Stromal cell of bone marrow (primary cell): ENCODE measurements at places on chromosomes 3 and 15.

- no peak for DNase-seq
These were observed 80.1 kb upstream of the TSC22D2 start for GRCh38 chr3:150327678-150328653.

- no peak for DNase-seq
These were observed 403.6 kb upstream of the CDIN1 start for GRCh38 chr15:36175741-36176291.

DNA sequence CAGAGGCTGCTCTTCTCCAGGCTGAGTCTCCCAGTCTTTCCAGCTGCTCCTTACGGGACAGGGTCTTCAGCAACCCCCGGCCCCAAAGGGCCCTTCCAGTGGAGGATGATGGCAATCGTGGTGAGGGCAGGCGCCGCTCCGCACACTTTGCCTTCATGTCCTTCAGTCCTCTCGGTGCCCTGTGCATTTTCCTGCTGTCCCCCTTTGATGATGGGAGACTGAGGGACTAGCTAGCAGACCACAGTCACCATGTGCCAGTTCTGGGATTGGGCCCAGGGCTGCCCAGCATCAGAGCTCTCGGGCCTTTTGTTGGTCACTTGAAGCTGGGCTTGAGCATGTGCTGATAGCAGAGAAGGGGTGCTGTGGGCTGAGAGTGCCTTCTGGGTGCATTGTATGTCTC lies 8.8 kb upstream of the TXNRD3 start:
- DNase-seq = no peak

DNA sequence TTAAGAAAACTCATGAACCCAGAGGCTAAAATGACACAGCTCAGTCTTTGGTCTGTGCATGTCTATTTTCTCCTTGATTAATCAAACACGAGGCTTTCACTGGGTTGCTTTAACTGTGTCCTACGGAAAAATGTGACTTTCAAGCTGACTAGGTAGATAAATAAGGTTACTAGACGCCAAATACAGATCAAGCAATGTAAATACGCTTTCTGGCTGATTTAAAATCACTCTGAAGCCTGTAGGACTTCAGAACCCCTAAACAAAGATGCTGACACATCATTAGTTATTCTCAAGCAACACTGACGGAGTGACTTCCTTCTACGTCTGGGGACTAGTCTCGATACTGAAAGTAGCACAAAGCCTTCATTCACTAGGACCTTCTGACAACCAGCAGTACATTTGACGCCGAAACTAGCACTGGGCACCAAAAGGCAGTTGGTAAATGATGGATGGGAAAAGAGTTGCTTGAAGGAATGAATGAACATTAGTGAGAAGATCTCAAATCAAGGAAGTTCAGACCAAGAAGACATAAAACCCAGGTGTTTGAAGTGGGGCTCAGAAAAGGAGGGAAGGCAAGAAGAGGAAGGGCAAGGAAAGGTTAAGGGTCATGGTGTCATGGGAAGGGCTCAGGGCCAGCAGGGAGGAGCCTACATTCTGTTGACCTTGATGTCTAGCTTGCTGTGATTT lies 67.1 kb upstream of the CDV3 start:
- DNase-seq = no peak

DNA sequence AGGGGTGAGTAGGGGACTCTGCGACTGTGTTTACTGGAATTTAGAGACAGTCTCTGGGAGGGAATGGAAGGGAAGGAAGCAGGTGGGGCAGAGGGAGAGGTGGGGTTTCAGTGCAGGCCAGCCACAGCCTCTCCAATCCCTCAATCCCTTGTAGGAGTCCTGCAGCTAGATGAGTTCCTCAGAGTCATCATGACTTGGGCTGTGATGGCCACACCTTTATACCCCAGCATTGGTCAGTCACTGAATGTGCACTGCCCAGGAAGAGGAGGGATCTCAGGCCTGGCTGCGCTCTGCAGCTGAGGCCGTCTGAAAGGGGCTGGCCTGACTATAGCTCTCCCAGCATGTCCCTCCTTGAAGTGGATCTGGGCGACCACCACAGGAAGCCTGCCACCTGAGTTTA lies 67.3 kb upstream of the GLCE start:
- no peak for DNase-seq

GRCh38 chr3:69510481-69511030 lies 124.7 kb upstream of the FRMD4B start:
- DNase-seq = no peak

- no peak for DNase-seq
These were observed 3.5 kb downstream of the SIDT1 start for GRCh38 chr3:113535898-113536297.

DNA sequence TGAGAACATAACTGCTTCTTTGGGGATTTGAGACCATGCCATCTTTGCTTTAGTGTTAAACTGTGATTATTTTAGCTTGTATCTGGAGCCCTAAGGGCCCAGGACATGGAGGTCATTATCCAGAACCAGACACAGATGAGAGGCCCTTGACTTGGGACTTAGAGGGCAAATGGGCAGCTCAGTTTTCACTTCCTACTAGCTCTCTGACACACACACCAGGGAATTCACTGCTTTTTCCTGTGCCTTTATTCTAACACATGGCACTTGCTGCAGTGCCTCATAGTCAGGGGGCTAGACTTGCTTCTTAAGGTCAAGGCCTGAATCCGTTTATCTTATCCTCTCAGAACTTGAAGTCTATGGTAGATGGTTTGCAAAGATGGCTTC lies 33.3 kb downstream of the AMOTL2 start:
- DNase-seq = no peak

GRCh38 chr3:14377838-14378169 lies 24.6 kb upstream of the SLC6A6 start:
- DNase-seq = no peak

- no peak for DNase-seq
These were observed 52.4 kb downstream of the ILDR1 start for GRCh38 chr3:121969631-121970030.

DNA sequence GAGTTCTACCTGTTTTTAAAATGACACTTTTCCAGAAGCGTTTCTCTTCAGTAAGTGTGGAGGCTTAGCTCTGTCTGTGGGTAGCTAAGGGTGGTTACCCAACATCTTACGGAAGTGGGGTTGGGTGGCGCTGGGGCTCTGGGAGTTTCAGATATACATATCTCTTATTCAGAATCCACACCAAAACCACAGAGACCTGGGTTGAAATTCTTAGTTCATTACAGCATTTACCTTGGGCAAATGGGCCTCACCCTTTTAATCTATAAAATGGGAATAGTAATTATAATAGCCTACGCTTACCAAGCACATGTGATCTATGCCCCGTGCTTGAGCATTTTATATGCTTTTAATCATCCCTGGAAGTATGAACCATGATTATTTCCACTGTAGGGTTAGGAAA lies 9.4 kb downstream of the PTPRG start:
- DNase-seq = no peak

DNA sequence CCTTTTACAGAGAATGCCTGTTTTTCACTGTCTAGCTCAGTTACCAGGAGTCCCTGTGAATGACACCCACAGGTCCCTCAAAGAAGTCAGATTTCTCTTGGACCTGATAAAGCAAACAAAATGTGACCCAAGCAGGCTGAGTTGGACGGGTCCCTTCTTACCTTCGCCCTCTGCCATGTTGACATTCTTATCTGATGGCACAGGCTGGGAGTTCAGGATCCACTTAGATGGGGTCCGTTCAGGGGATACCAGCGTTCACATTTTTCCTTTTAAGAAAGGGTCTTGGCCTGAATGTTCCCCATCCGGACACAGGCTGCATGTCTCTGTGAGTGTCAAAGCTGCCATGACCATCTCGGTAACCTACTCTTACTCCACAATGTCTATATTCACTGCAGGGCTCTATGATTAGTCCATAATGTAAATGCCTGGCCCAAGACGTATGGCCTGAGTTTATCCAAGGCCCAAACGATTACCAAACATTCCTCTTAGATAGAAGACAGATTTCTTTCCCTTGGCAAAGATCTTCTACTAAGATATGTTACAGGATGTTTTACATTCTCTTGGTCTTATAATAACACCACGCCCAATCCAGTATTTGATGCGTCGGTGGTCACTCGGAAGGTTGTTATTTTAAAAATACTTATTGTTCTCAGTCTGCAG lies 179.1 kb downstream of the THSD4 start:
- DNase-seq = peak; percentile 43

DNA sequence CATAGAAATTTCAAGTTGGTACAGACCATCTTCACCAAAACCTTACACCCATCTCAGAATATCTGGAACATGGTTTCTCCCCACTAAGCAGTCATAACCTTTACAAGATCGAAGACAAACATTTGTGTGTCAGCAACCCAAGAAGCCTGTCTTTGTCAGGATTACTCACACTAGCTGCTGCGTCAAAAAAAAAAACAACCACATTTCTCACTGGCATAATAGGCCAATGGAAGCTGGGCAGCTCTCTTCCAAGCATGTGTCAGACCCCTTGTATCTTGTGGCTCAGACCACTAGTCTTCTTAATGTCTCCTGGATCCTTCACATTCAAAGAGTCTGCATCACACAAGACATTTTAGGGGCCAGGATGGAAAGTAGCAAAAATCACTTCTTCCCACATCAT lies 266.9 kb upstream of the IGF1R start:
- DNase-seq = no peak

GRCh38 chr3:137047240-137047639 lies 89.5 kb downstream of the IL20RB start:
- DNase-seq = no peak

GRCh38 chr3:152524198-152525140 lies 255.7 kb downstream of the MBNL1 start:
- peak; percentile 33 for DNase-seq
